Stimulated activated CD4-positive, alpha-beta T cell treated with anti-CD3 and anti-CD28 coated beads, Interleukin-12 subunit alpha, Interleukin-12 subunit beta, amount 100 ng/mL, for 24 hours (primary cell): ENCODE measurements at places on chromosomes 7 and 10.

GRCh38 chr7:123070702-123071286 is 75.3 kb upstream of the TAS2R16 start:
- DNase-seq = no peak

- no peak for DNase-seq
Measured at GRCh38 chr10:70763567-70763966, 21.6 kb downstream of the TBATA start.

- no peak for DNase-seq
Measured at GRCh38 chr7:3861941-3862340, 560.9 kb downstream of the SDK1 start.

- DNase-seq = no peak
Measured at GRCh38 chr10:126521399-126521798, 133.1 kb upstream of the ADAM12 start.

DNA sequence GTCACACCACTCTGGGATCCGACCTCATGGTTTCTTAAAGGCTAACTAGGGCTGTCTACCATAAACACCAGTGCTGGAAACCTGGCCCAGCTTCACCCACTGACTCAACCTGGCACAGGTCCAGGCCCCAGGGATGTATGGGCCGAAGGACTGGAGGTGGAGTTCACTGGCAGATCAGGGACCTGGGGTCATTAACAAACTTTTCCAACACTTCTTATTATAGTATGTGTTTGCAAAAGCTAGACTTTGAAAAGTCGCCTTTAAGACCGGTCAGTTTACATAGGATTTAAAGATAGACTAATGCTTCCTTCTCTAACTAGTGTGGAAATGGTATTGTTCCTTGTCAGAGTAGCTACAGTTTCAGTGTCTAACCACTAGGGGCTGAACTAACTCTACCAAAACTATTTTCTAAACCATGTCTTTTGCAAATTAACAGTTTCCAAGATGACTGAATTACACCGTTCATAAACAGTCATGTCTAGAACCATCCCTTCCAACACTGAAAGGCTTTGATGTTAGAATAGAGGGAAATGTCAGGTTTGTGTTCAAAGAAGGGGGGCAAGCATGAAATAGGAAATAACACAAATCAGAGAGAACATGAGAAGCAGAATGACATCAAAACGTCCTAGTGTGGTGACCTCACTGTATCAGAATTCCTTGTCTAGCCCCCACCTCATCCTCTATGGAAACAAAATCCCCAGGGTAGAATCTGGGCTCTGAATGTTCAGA is 29.7 kb downstream of the STN1 start:
- no peak for DNase-seq

GRCh38 chr10:19816411-19817230 is at the start of gene PLXDC2:
Gene PLXDC2, plus strand, starts transcription at chr10:19816432.
- no peak for DNase-seq

- DNase-seq = no peak
Measured at GRCh38 chr7:39845006-39845405, 105.0 kb upstream of the CDK13 start.

DNA sequence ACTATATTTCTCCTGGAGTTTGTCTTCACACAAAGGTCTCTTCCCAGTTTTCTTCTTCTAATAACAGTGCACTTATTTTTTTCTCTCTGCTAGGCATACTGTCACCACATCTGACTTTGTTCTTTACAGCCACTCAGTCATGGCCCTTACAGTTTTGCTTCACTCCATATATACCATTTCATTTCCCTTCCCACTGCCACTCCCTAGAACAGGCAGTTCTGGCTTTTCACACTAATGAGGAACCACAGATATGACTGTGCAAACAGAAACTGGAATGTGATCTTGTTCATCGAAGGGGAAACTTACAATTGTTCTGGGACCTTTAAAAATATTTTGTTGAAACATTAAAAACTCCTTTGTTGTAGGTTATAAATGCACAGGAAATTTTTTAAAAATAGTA is 67.3 kb downstream of the EPDR1 start:
- DNase-seq = no peak

DNA sequence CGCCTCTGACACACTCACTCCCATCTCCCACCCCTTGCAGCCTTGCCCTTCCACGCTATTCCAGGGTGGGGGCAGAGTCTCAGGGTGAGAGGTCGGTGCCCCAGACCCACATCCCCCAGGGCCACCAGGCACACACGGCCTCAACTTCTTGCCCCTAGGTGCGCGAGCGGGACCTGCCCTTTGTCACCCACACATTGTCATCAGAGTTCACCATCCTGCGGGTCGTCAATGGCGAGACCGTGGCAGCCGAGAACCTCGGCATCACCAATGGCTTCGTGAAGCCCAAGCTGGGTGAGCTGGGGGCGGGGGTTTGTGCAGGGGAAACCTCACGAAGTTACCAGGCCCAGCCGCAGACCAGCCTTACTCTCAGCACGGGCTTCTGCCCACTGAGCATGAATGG is 53.3 kb downstream of the CASTOR2 start:
- DNase-seq = no peak

GRCh38 chr10:52609071-52609470 is 163.5 kb downstream of the MBL2 start:
- no peak for DNase-seq

DNA sequence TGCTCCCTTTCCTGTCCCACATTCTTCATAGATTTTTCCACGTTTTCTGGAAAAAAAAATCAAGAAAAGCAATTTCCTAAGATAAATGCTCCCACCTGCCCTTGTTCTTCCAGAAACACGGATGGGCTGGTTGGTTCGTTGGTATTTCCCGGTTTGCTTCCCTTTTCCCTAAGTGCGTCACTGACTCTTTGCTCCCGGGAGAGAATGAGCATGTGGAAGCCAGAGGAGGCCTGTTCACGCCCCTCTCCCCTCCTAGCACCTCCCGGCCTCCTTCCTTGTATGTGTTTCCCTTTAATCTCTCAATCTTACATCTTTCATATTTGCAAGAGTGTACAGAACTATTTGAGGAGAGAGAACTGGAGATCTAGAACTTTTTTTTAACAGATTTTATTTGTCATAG is 442.0 kb downstream of the GFRA1 start:
- DNase-seq = no peak
